ENCODE measurements at places on chromosomes 5 and 9.

- peak; percentile 56 for DNase-seq
Observed at GRCh38 chr5:141512390-141512910, 23.6 kb downstream of the PCDHGC5 start.

- peak; percentile 96 for DNase-seq
Observed at GRCh38 chr9:70601000-70601951, 186.8 kb upstream of the KLF9 start.

GRCh38 chr5:52007230-52007858 is 624.1 kb downstream of the ISL1 start:
- peak; percentile 46 for DNase-seq

- DNase-seq = no peak
Observed at GRCh38 chr5:97735209-97735608, 552.2 kb upstream of the RIOK2 start.

- DNase-seq = no peak
Observed at GRCh38 chr5:4640795-4641194, 499.3 kb upstream of the ADAMTS16 start.

DNA sequence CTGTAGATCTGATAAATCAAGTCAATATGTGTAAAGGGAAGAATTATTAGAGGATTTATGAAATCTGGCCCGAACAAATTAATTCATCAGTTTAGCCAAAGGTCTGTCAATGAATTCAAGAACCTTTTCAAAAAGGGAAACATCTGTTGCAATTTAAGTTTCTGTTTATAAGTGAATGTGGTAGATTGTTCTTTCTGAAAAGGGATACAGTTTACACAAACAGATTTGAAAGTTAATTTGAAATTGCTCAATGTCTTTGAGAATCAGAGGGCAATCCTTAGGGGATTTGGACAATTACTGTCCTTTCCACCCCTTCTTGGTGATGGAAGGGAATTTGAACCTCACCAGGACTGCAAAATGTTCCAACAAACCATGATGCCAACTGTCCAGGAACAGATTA is 29.7 kb upstream of the ERCC6L2 start:
- no peak for DNase-seq
